D721Med (cell line): ENCODE measurements at places on chromosomes 6 and 20.

- no peak for DNase-seq
Measured at GRCh38 chr6:166582258-166582657, 4.2 kb downstream of the RAMACL start.

DNA sequence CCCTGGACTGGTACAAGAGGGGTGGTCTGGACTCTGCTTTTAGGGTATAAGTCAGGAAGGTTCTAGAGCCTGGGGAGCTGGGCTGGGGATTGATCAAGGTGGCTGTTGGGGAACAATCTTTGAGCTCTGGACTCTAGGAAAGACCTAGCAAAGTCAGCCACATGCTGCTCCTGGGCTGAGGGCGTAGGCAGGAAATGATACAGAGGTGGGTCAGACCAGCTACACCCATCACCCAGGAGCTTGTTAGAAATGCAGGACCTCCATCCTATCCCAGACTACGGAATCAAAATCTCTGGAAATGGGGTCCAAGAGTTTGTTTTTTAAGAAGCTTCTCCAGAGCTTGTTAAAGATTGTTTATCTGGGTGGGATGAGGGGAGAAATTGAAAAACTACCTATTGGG is 9.4 kb downstream of the ADTRP start:
- DNase-seq, result no peak

GRCh38 chr20:63945031-63945658 is 11.1 kb downstream of the UCKL1 start:
- DNase-seq, result no peak

DNA sequence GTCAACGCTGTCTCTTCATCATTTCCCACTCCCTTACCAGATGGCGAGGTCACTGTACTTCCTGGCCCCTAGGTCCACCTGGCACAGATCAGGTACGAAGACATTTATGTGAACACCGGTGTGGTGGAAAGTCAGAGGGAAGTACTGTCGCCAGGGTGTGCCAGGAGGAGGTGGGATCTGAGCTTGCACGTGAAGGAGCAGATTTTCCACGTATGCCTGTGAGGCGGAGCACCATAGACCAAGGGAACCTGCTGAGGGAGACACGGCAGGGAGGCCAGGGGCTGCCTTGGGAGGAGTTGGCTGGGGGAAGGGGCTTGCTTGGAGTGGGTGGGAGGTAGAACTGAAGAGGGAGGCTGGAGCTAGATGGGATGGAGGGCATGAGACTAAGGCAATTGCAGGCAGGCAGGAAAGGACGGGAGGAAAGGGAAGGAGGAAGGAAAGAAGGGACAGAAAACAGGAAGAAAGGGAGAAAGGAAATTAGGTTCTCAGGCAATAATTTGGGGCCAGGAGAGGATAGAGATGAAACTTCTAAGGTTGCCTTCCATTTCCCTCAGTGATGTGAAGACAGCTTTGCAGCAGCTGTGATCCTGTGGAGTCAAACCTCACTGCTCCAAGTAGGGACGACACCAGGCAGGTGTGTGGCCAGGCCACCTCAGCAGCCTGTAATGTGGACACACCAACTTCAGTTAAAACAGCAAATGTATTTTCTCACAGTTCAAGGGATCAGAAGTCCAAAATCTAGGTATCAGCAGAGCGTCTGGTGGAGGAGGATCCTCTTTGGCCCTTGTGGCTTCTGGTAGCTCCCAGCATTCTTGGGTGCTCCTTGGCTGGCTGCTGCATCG is 46.8 kb downstream of the CHMP4B start:
- DNase-seq, result no peak

DNA sequence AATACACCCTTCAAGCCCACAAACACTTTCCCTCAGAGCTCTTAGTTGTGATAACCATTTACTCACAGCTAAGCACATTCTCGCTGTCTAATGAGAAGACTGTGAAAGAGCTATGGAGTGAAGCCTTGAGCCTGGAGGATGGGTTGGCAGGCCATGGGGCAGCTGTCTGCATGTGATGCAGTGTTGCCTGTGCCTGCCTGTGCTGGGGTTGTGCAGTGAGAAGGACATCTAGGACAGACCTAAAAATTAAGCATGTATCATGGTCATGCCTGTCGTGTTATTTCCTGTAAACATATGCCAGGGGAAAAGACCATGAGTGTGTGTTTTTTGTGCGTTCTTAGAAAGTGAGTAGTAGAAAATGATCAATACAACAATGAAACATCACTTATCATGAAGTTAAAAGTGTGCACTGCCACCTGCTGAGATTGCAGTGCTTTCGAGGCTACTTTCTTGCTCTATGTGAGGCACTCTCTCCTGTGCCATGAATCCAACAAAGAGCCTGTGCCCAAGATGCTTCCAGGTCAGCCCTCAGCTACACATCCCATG is 8.1 kb upstream of the ZC3H12D start:
- no peak for DNase-seq
